Glutamatergic neuron (in vitro differentiated cells): ENCODE measurements at places on chromosomes 5 and 9.

DNA sequence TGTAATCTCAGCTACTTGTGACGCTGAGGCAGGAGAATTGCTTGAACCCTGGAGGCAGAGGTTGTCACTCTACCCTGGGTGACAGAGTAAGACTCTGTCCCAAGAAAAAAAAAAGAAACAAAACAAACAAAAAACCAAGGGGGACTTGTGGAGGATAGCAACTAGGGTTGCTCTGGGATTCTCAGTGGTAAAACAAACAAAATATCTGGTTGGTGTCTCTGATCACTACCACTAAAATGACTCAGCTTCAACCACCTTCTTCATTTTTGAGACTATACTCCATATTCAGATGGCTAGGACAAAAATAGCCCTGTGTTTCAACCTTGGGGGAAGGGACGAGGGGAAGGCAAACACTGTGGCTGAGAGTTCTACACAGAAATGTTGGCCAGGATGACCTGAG is 110.3 kb downstream of the ARRDC3 start:
- no peak for DNase-seq

GRCh38 chr5:153658149-153658548 is 167.7 kb downstream of the GRIA1 start:
- no peak for DNase-seq

DNA sequence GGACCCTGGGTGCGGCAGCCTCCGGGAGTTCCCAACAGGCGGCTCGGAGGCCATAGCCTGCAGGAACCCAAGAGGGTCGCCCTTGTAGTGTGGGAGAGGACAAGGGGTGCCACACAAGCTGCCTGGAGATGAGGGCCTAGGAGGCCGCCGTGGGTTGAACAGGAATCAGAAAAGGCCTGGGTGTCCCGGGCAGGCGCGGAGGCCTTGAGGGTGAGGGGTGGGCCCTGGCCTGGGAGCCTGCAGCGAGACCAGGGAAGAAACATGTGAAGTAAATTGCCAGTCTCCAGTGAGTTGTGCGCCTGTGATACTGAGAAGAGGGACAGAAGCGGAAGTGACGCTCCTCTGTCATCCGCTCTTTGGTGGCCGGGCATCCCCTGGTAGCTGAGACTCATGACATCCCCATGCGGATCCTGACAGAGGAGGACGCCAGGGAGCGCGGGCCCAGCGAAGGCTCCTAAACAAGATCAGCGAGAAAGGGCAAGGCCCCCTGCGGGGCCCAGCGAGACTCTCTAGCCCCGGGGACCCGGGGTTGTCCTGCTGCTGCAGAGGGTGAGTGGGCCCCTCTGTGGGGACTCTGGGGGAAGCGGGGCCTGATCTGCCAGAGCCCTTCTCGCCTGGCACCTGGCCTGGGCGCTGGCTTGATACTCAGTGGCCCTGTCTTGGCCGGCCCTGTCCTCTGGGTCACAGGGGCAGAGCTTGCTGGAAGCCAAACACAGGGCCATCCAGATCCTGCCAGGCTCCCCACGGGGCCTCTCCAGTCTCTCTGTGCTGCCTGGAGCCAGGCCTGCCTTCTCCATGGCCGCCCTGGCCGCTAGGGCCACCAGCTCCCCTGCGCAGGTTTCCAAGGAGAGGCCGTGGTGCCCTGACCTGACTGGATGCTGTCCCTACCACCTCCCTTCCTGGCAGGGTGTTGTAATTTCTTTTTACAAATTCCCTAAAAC is 788.4 kb downstream of the TLE4 start:
- no peak for DNase-seq

DNA sequence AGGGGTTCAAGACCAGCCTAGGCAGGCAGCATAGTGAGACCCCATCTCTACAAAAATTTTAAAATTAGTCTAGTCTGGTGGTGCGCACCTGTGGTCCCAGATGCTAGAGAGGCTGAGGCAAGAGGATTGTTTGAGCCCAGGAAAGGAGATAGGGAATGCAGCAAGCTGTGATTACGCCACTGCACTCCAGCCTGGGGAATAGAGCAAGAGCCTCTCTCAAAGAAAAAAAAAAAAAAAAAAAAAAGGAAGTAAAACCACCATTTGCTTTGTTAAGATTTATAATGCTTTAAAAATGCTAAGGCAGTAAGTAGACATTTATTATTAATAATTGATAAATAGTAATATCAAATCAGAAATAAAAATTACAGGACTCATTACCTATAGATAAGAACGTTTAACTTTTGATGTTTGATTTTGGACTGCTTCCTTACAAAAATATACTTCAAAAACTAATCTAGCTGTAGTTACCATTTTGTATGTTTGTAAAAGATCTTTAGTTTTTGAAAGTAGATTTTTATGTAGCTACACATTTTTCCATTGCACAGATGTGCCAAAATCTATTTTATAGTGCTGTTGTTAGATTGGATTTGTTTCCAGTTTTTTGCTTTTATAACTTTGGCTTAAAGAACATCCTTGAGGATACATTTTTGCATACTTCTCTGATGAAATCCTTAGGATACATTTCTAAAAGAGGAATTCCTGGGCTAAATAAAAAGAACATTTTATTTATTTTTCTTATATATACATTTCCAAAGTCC is 86.4 kb downstream of the INIP start:
- DNase-seq: no peak

DNA sequence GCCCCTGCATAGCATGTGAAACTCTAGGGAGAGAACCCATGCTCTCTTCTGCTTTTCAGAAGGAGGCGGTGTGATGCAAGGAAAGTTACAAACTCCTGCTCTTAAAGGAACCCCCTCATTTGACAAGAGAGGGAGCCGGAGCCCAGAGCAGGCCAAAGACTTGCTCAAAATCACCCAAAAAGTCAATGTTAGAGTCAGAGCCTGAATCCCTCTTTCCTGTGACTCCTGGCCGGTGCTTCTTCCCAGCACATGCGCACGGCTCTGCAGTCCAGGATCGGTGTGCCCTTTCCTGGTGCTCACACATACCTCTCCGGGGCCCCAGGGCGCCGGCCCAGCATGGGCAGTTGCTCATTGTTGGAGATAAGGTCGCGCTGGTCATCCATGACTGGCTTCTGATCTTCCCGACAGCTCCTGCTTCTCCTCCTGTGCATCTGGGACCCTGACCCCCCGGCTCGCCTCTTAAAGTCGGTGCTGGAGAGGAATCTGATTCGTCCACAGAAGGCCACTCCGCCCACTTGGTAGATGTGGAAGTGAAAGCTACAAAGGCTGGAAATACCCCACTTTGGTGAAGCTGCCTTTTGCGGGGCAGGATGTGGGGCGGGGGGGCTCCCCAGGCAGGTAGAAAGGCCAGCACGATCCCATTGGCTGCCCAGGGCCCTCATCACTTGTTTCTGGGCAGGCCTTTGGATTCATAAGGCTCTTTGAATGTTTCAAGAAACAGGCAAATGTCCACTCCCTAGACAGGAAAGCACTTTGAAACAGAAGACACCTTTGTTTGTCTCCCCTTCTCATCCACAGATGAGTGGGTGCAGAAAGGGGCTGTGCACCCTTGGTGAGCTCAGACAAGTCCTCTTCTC is at the start of gene CD74:
CD74 (minus strand) TSS at position 592 of the 857 bp plus-strand sequence; CDS start at position 431, 161 bp downstream.
- peak; percentile 52 for DNase-seq

- DNase-seq: no peak
Measured at GRCh38 chr9:35029852-35030251, 40.3 kb downstream of the DNAJB5 start.

GRCh38 chr5:177473443-177474001 is at the start of gene DBN1:
Gene DBN1 (minus strand): TSS chr5:177473634. CDS start chr5:177473521, 113 bp downstream.
- DNase-seq: peak; percentile 81

DNA sequence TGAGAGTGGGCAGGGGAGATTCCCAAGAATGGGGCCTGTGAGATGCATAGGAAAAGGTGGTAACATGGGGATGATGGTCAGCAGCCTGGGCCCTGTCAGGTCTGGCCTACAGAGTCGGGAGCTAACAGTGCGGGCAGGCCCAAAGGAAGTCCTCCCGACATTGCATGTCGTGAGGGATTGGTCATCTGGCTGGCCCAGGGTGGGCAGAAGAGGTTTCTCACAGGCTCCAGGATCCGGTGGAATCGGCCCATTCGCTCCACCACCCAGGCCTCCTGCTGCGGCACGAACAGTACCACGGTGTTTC is 514 bp downstream of the STOML2 start:
- no peak for DNase-seq

DNA sequence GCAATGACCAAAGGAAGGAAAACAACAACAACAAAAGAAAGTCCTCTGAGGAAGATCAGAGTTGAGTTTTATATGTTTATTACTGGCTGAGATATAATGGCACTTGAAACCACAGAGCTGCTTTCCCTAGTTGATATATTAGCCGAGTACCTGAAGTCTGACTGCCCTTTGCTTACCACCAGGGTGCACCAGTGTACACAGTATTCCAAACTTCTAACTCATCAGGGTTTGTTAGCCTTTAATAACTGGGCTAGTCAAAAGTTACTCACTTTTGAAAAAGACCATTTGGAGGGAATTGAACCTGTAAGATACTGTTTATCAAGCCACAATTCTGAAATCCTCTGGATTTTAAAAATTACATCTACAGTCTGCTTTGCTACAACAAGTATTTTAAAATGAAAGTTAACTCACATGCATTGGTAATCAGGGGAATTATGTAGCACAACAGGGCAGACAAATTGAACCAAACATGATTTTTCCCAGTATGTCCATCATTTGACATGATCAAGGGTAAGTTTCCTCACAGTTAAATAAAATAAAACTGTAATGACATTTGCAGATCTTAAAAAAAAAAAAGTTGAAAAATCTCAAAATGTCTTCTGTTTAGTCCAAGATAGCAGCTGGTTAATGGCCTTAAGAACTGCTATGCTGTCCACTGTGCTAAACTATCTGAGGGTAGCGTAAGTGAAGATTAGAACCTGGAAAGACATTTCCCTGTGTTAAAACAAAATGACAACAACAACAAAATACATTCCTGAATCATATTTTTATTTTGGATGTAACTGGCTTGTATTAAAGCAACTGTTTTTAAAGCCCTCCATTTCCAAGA is 57.3 kb upstream of the C6 start:
- peak; percentile 28 for DNase-seq

- no peak for DNase-seq
Measured at GRCh38 chr9:38384990-38385848, 7.3 kb upstream of the ALDH1B1 start.

GRCh38 chr9:21507483-21507790 is 25.3 kb upstream of the IFNE start:
- no peak for DNase-seq

DNA sequence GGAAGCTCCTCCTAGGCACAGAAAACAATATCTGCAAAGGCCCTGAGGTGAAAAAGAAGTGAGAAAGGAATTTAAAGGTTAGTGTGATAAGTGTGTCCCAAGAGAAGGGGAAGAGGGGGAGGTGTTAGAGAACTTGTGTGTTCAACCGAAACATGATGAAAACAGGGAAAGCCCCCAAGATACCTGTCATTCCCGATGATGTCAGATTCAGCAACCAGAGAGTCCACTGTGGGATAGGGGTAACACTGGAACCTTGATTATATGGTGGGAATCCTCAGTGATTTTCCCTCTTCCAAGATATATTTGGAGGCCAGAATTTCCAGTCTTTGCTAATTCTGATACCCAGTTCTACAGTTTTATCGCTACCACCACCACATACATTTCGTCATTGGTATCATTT is 15.5 kb upstream of the BNC2 start:
- DNase-seq: no peak

DNA sequence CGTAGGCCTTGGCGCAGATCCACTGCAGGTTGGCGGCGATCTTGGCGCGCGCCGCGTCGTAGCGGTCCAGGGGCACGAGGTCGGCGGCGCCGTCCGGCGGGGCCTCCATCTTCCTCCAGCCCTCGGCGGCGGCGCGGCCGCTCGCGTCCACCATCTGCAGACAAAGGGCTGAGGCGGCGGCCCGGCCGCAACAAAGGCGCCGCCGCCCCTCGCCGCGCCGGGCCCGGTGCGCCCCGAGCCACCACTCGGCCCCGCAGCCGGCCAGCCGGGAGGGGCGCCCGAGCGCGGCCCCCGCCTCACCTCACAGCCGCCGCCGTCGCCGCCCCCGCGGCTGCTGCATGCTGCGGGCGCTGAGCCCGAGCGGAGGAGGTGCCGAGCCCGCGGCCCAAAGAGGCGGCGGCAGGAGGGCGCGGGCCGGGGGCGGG is 328 bp downstream of the CAMSAP1 start:
- DNase-seq: peak; percentile 63

- DNase-seq: no peak
Measured at GRCh38 chr9:20227166-20227874, 395.0 kb downstream of the MLLT3 start.

GRCh38 chr5:82275216-82275664 is 2.9 kb downstream of the RPS23 start:
- no peak for DNase-seq

DNA sequence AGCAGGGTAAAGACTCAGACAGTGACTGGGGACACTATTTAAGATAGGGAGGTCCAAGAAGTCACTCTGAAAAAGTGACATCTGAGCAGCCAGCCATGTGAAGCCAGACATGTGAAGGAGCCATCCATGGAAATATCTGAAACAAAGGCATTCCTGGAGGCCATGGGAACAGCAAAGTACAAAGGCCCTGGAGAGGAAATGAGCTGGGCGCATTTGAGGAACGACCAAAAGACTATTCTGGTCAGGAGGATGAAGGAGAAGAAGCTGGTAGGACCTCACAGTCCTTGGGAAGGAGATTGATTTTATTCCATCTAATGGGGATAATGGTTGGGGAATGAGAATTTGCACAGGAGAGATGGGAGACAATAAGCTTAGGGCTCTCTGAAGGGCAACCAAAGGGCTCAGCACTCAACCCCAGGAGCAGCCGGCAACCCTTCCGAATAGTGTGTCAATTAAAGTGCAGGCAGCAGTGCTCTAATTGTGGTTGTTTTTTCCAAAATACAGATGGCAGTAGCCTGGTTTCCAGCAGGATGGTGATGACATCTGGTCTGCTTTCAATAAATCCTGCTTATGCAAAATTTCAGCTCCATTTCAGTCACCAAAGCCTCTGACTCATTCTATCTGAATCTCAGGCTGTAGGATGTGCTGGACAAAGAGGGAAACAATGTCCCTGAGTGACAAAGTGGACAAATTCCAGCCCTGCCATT is 26.7 kb downstream of the FOXI1 start:
- no peak for DNase-seq

DNA sequence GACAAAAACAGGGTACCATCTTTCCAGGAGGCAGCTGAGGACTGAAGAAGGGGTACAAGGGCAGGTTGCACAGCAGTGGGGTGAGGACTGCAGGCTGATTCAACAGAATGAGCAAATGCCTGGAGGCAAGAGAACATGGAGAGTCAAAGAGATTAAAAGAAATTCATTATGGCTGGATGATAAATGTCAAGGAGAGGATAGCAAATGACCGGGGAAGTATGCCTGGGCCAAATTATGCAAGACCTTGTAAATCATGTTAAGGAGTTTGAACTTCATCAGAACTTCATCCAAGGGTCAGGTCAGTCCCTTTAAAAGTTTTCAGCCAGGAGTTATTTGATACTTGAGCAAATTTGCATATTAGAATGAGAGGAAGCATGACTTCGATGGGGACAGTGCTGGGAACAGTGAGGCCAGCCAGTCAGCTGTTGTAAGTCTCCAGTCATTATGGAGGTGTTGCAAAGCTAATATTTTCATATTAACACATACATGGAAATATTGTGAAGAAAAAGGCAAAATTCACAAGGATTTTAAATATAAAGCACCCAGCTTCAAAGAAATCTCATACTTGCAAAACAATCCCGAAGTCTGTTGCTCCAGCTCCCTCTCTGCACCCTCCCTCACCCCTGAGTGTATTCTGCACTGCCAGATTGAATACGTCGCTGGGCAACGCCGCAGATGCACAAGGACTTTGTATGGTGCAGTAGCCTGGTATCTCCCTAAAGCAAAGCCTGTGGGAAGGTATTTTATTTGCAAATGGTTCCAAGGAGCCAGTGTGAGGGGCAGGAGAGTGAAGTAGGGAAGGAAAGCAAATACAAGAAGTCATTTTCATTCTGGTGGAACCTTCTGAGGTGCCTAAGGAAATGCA is 509.8 kb upstream of the TLE4 start:
- DNase-seq: no peak

GRCh38 chr5:33641744-33642505 is 201.2 kb downstream of the TARS1 start:
- no peak for DNase-seq
